RWPE1 (cell line): ENCODE measurements at places on chromosomes 3 and 15.

DNA sequence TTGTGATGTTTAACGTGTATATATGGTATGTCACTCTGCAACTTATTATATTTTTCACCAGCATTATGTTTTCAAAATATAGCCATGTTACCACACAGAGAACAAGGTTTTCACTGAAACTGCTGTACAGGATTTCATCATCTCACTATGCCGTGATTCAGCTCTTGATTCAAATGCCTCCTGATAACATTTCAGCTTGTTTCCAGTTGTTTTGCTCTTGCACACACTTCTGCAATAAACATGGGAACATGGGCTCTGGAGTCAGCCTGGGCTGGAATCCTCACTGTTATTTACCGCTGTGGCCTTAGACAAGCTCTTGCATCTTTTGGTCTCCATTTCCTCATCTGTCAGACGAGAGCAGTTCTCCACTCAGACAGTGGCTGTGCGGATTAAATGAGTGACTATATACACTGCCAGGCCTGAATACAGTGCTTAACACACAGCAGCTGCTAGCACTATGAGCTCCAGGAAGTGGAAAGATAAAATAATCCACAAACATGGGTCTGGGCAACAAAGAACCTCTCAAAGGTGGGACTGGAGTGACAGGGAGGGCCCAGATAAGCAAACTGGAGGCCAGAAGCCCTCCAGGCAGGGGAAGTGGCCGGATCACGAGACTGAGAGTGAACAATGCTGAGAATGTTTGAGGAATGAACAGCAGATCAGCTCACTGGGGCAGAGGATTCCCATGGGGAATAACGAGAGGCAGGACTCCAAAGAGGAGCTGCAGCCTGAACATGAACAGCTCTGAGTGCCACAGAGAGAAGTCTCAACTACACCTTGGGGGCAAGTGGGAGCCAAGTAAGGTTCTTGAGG lies 17.7 kb downstream of the NTRK3 start:
- DNase-seq, result no peak

- DNase-seq, result no peak
Measured at GRCh38 chr3:178203165-178203564, 333.1 kb upstream of the KCNMB2 start.

DNA sequence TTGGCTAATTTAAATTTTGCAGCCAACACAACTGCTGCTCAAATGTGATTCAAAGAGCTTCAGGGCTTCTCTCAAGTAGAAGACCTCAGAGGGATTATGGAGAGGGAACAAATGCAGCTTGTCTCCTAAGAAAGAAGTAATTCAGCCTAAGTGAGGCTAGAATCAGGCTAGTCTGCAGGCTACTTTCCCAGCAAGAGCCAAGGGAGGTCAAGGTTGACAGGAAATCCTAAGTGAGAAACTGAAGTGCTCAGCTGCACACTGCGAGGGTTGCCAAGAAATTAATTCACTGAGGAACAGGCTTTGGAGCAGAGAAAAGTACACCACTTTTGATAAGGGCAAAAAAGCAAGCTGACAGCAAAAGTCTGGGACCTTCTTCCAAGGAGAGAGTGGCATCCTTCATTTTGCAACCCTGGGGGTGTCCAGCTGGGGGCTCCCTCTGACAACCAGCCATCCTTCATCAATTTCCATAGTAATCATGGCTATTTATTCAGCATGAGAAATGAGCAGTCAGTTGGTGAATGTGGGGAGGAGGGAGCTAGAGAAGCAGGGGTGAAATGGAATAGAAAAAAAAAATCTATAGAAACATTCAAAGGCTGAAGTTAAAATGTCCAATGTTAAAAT lies 646.4 kb upstream of the ADAMTS9 start:
- no peak for DNase-seq

- DNase-seq, result no peak
Measured at GRCh38 chr3:3881050-3881449, 81.8 kb downstream of the LRRN1 start.

- DNase-seq, result no peak
Measured at GRCh38 chr3:42751609-42752008, 21.4 kb downstream of the CCDC13 start.

- no peak for DNase-seq
Measured at GRCh38 chr3:28022916-28023315, 218.5 kb upstream of the CMC1 start.

GRCh38 chr3:122908251-122908650 lies 113.4 kb downstream of the SLC49A4 start:
- DNase-seq, result no peak

DNA sequence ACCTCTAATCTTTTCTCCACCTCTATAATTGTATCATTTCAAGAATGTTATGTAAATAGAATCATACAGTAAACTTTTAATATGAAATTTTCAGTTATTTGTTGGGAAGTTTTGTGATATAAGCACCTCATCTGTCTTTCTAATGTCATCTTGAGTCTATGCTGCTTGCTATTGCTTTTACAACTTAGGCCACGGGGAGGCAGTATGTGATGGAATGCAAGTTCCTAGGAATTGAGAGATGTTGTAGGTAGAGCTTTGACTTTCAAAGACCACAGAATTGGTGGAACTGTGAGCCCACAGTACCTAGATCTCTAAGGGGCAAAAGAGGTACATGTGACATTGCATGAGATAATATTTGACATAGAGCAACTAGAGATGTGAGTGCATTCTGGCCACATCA lies 328.3 kb downstream of the MFSD1 start:
- DNase-seq, result no peak

DNA sequence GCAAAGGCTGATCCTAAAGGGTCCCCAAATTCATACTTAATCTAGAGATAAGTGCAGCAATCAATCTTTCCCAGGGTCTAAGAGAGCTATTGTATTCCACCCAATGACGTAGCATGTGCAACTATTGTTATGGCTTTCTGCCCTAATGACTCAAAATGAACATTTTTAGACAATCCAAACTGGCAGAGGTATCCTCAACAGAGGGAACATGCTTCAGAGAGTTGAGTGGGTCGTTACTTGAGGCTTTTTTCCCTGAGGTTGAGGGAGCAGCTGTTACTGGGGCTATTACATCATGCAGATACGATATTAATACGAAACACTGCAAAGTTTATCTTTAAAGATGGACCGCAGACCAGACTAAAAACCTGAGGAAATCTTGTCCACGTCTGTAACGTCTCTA lies 278.3 kb upstream of the WNT5A start:
- no peak for DNase-seq

DNA sequence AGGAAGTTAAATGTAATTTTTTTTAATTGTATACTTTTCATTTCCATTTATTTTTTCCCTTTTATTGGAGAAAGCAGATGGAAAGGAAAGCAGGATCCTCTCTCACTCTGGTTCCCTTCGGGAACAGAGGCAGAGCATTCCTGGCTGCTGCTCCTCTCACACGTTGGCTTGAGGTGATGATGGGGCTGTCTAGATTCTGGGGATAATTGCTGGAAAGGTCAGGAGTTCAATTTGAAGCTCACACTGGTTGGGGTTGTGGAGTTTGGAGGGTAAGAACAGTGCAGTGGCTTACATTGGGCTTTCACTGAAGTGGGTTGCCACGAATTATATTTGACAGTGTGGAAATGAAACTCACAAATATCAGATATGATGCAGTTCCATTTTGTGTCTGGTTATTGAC lies 57.6 kb downstream of the RARB start:
- no peak for DNase-seq
